Cortex of kidney (tissue), 1 donor: ENCODE measurements at places on chromosomes 11 and 22.

- DNase-seq, result no peak
Measured at GRCh38 chr11:78325274-78325781, 92.3 kb downstream of the GAB2 start.

- no peak for DNase-seq
Measured at GRCh38 chr11:70628176-70628854, 230.0 kb downstream of the CTTN start.

DNA sequence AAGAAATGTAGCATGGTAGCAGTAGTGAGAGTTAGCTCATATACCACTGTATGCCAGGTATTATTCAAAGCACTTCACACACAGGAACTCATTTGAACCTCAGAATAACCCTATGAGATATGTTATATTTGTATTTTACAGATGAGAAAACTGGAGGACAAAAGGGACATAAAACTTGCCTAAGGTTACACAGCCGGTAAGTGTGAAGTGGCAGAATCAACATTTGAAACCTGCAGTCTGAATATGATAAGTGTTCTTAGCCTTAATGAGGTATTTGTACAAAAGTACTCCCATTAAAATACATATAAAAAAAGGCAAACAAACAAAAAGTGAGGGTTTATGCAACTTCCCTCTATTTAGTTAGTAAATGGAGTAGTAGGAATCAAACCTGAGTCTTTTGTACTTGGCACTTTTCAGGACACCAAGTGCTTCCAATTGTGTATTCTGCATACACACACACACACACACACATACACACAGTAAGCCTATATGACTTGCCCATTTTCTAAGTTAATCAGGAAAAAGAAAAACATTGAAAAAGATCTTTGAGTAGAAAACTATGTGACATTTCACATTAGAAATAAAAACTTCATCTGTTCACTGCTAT, 223.9 kb upstream of the FOLH1 start:
- DNase-seq, result no peak

GRCh38 chr22:38510416-38510970, 4.4 kb upstream of the DDX17 start:
- no peak for DNase-seq

GRCh38 chr11:606245-606644, 9.5 kb downstream of the IRF7 start:
- DNase-seq, result no peak

- DNase-seq, result no peak
Measured at GRCh38 chr11:70049045-70049444, 29.1 kb upstream of the ANO1 start.

DNA sequence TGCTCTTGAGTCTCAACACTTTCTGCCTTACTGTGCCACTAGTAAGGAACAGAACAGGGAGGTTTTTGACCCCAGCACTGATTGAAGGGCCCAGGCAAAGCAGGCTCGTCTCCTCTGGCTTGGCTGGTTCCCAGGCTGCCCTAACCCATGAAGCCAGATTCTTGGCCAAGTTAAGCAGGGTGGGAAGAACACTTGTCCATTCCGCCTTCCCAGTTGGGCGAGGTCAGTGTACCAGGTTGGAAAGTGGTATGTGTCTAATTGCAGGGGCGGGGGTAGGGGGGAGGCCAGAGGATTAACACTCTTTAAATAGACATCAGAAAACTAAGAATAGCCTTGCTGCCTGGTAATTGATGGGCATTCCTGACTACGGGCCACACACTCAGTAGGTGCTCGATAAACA, 14.4 kb downstream of the TIMP3 start:
- no peak for DNase-seq
